ENCODE measurements at places on chromosomes 7 and 10. TPM values are rescaled to one million over a fixed set of nuclear protein-coding genes. Genes with fewer than 3 reads are reported as not detected.

- DNase-seq = peak; percentile 40
Measured at GRCh38 chr7:1665549-1666316, 4.3 kb upstream of the ELFN1 start.

DNA sequence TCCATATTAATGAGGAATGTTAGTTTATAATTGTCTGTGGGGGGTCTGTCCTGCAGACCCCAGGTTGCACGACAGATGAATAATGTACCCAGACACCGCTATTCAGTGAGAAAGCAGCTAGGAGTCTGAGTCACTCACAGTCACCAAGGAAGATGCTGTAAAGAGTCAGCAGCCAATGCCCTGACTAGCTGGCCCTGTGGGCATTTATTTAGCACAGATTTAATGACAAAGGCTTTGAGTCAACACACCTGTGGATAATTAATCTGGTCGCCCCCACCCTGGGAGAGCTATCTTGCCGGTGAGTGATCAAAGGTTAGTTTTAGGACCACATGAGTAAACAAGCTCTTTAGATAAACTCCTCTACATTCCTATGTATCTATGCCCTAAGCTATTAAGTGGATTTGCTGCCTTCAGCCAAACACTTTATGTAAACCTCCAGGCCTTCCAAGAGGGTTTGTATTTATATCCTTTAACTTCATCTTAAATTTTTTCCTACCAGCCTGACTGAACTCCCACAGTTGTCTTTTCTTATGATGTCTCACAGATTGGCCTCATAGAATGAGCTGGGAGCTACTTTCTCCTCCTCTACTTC lies 180.0 kb upstream of the ADCY1 start:
- DNase-seq = no peak

DNA sequence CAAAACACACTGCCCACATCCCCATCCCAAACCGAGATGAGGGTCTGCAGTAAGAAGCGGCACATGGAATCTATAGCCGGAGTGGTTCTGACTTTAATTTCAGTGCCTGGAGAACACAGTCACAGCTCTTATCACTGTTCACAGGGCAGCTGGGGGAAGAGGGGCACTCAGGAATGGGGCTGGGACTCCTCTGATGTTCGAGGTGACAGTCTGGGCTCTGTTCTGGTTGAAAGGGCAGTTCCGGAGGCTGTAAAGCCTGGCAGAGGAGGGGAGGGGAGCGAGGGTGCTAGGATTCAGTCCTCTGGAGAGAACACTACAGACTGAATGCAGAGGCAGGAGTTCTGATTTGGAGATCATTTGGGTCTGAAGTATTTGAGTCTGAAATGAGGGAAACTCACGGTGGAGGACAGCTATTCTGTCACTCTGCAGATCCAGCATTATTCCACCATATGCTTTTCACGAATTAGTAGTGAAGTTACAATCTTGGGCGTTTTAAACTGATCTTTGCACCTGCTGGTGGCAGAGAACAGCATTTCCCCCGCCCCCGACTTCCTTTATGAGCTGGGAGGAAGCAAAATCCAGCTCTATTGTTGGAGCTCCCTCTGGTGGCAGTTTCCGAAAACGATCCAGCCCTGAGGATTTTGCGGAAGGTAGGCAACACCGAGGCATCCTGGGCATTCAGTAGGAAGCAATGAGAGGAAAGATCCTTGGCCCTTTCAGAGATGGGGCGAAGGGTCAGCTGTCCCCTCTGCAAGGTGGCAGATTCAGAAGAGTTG lies 22.7 kb upstream of the KCNK18 start:
- DNase-seq = peak; percentile 93

GRCh38 chr7:22251281-22251680 lies 105.7 kb downstream of the RAPGEF5 start:
- no peak for DNase-seq

DNA sequence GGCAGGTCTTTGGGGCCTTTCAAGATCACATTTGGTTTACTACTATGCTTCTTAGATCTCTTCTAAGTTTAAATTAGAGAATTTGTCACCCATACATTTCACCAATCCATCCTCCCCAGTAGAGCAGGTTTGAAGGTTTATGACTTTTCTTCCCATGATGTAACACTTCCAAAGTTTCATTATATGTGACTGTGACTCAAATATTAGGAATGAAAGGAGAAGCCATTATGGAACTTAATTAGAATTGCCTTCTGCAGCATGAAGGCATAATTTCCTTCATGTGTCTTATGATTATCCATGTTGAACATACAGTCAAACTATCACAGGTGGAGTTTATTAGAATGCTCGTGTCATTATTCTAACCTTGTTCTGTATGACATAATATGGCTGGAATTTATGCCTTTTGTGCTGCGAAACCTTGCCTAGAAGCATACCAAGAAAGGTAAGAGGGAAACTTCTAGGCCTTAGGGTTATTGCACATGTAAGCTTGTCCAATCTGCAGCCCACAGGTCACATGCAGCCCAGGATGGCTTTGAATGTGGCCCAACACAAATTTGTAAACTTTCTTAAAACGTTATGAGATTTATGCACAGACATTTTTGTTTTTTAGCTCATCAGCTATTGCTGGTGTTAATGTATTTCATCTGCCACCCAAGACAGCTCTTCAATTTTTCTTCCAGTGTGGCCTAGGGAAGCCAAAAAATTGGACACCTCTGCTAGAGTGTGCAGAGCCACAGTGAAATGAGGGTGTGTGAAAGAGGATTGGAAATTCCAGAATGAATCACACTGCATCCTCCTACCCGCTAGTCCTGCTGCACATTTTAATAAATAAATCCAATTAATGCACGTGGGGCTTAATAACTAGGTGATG lies 133.6 kb downstream of the TMEM26 start:
- DNase-seq = no peak

DNA sequence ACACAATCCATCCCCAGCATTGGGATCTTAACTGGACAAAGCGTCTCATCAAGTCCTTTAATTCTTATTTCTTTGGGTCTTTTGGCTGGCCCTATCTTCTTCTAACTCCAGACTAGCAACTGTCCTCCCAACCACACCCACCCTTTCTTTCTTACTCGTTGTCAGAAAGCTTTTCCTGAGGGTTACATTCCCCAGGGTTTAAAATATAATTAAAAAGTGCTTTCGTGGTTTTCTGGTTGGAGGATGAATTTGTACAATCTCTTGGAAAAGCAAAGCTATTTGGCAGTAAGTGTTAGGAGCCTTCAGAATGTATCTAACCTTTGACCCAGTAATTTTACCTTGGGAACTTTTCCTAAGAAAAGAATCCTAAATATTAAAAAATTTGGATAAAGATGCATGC lies 10.4 kb upstream of the ITGB8 start:
- no peak for DNase-seq

DNA sequence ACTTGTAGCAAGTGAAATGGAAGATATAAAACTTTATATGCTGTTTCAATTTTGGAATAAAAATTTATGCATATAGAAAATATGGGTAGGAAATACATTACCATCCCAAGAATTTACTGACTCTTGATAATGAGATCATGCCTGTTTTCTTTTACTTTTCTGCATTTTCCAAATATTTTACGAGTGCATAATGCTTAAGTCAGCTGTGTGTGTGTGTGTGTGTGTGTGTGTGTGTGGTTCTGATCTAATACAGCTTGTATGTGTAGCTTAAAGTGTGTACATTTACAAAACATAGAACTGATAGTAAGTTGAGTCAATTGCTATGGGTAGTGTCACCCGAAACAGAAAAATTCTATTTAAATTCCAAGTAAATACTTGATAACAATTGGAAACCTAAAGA lies 315.9 kb upstream of the LRRN3 start:
- no peak for DNase-seq

- DNase-seq = no peak
Measured at GRCh38 chr10:127307338-127307737, 110.9 kb upstream of the INSYN2A start.

DNA sequence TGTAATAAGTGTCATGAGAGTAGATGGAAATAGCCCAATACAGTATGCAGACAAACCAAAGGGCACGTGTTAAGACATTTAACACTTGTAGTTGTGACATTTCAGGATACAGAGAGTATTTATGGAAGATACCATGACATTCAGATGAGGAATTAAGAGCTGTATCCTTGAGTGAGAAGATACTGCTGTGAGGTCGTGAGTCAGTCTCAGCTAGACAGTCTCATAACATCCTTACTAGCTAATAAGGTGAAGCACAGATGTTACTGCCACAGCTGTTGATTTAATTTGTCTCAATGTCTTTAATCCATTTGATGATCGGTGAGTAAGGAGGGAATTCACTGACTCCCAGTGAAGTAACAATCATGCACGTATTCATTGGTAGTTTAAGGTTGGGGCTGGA lies 288.0 kb upstream of the AKR1E2 start:
- DNase-seq = no peak

GRCh38 chr7:84271543-84271942 lies 77.0 kb upstream of the SEMA3A start:
- DNase-seq = no peak

DNA sequence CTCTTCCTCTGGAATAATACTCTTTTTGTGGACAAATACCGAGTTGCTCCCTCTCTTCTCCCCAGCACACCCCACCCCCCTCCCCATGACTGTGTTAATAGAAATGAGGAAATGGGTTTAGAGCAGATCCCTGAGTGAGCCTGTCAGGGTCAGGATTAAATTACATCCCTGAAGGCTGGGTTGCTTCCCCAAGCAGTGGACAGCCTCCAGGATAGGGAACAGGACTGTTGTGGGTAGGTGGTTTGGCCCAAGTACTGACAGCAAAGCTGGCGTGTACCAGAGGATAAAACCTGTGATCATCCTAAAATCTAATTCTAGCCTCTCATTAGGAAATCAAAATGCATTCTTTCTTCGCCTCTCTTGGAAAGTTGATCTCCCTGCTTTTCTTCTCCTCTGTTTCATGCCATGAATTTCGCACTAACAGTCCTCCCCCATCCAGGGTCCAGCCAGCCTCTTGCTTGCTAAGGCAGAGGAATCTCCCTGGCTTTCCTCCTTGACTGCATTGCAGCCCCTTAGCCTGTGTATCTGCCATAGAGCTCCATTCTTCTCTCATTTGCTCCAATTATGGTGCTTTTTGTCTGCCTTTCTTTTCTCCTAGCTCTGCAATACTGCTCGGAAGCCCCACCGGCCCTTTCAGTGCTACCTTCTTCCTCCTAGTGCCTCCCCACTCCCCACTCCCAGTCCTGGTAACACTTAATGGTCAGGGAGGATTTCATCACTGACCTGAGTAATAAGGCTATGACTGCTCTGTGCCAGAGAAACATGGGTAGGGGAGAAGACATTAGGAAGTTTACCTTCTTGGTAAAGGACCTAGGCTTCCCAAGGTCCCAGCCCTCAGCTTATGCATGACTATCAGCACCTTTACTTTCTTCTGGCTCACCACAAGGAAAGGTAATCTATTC lies 8.4 kb downstream of the LRRC4 start:
- DNase-seq = no peak

GRCh38 chr10:45418849-45419675 lies 45.0 kb downstream of the ALOX5 start:
- peak; percentile 61 for DNase-seq

DNA sequence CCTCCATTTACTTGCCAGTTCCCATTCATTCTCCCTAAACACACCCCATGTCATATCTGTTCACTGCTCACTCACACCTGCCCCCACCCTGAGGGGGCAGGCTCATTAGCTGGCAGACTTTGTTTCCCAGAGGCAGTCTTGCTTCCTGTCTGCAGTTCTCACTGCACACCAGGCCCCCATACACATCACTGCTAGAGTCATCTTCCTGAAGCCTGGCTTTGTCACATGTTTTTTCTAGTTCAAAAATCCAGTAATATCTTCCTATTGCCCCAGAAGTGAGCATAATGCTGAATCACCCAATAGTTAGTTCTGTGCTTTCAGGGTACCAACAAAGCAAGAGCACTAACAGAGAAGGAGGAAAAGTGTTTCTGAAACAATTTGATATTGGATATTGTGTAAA lies 1.9 kb downstream of the LRRC72 start:
- DNase-seq = no peak

- no peak for DNase-seq
Measured at GRCh38 chr10:9342885-9343570, 1288.5 kb downstream of the GATA3 start.

DNA sequence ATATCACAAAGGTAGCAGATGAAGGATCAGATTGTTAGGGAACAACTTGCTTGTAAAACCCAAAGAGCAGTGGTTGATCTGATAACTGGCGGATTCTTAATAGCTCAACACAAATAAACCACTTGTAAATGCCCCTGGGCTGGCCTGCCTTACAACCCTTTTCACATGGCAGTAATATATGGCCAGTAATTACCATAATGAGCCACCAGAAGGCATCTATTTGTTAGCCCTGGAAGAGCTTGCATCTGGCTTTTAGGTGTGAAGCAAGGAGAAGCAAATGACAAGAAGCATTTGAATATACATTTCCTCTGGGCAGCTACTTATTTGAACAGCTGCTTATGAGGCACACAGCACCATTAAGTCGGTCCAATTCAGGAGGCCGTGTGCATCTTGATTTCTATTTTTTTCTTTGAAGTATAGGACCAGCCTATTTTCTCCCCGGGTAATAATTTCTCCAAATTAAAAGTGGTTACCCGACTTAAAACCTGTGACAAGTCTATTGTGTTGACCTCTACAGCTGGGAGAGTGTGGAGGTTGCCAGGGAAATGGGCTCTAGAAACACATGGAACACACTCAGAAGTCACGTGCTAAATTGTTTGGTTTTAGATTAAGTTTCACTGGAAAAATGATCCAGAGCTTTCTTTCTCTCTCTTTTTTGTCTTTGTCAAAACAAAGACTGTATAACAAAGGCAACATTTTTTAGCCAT lies 113.4 kb downstream of the SEM1 start:
- DNase-seq = no peak

GRCh38 chr7:1535100-1535458 lies 4.6 kb downstream of the MAFK start:
- no peak for DNase-seq

GRCh38 chr7:115549910-115550309 lies 480.7 kb downstream of the TFEC start:
- DNase-seq = no peak

GRCh38 chr10:32403091-32403490 lies 42.8 kb upstream of the CCDC7 start:
- no peak for DNase-seq

The LHPP gene
- total RNA-seq = 14.0 TPM

The MEPCE gene
- 45.9 TPM for total RNA-seq

The CFAP70 gene
- total RNA-seq = 0.71 TPM

The LRRC18 gene
- total RNA-seq = not detected

The LLCFC1 gene
- not detected for total RNA-seq

The DGKI gene
- total RNA-seq = 3.0 TPM

The GIMAP7 gene
- total RNA-seq = 34.5 TPM

The CACNB2 gene
- not detected for total RNA-seq

The RAMP3 gene
- not detected for total RNA-seq

All from activated CD4-positive, alpha-beta T cell treated with anti-CD3 and anti-CD28 coated beads for 36 hours (primary cell).